ENCODE measurements at places on chromosomes 16 and 17. TPM values are rescaled to one million over a fixed set of nuclear protein-coding genes. Genes with fewer than 3 reads are reported as not detected.
A peak's percentile ranks its signal among the peaks of the same experiment; 100 is the strongest.

- peak; percentile 14 for DNase-seq
Measured at GRCh38 chr17:34443619-34444469, 80.8 kb upstream of the CCL1 start.

DNA sequence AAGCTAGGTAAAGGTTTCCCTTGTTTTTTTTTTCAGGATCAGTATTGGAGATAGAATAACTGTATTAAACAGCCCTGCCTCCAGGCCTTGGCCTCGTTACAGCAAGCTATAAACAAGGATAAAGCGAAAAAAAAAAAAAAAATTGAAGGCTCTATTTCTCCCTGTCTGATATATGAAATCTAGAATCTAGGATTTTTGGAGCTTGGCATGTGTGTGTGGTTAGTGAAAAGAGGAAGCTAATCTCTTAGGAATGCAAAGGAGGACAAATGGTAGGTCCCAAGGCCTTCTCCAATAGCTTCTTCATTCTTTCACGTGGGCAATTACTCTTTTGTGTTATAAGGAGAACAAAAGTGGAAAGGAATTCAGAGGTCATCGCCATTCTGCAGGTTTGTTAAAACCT lies 470.3 kb downstream of the TMEM114 start:
- no peak for DNase-seq

GRCh38 chr16:88558457-88559442 lies 11.5 kb upstream of the ZC3H18 start:
- peak; percentile 42 for DNase-seq

GRCh38 chr16:8886593-8887430 lies 4.7 kb downstream of the LITAFD start:
- DNase-seq: no peak

DNA sequence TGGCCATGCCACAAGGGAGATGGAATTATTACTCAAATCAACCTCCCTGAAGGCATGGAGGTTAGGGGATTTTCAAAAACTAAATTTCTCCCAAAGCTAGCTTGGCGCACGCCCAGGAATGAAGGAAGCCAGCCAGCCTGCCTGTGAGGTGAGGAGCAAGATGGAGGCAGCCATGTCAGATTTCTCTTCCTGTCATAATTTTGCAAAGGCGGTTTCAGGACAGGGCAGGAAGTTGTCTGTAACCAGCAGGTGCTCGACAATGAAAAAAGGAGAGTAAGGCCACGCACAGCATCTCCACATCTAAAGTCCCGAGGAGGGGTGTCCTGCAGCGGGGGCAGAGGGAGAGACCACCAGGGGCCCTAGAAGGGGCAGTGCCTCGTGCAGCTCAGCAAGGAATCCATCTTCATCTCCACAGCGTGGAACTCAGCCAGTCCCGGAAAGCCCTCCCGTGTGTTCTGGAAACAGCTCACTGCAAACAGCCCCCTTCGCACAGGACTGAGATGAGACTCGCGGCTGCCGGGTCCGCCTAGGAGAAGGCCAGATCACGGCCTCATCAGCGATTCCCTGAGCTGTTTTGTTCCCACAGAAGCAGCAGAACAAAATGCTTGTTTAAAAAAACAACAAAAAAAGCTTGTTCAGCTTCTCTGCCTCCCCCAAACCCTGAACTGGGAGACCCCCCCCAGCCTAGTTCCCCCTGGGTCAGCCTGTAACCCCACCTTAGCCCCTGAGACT lies 47.8 kb downstream of the SLC7A5 start:
- no peak for DNase-seq

GRCh38 chr17:28548417-28549130 lies 3.9 kb downstream of the UNC119 start:
- DNase-seq: no peak

GRCh38 chr16:7597677-7598076 lies 265.0 kb downstream of the RBFOX1 start:
- no peak for DNase-seq

GRCh38 chr16:23852794-23853562 lies 17.2 kb downstream of the PRKCB start:
- peak; percentile 40 for DNase-seq

DNA sequence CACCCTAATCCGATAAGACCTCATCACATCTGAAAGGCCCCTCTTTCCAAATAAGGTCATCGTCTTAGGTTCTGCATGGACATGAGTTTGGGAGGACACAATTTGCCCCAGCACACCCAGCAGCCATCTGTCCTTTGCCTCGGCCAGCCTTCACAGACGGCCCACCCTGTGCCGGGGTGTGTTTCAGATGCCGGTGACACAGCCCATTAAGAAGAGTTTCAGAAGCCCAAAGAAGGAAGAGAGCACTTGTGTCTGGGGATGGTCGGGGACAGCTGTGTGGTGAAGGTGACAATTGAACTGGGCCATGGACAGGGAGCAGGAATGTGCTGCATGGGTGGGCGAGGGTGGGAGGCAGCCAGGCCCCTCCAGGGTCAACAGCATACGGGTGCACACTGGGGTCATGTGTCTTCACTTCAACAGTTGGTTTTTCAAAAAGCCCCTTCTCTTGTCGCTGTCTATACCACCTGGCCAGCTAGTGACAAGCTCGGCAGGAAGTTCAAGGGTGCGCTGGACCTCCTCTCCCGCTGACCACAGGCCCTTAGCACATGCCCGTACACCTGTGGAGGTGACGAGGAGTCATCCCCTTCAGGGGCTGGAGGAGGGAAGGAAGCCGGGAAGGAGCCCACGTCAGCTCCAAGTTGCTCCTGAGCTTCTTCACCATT lies 183.1 kb downstream of the C16orf95 start:
- no peak for DNase-seq

DNA sequence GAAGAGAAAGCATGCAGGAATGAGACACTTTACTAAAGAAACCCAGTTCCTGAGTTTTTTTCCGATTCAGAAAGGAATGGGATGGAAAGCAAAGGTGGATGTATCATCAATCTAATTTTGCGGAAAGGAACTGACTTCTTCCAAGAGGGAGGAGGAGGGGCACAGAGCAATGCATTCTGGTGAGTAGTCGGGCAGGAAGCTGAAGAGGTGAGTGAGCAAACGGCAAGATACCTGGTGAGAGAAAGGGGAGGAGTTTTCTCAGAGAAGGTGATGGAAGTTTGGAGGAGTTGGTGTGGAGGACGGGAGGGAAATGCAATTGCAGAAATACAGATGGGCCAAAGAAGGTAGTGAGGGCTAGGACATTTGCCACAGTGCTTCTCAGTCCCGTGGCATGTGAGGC lies 713.2 kb downstream of the KCNJ2 start:
- DNase-seq: no peak

DNA sequence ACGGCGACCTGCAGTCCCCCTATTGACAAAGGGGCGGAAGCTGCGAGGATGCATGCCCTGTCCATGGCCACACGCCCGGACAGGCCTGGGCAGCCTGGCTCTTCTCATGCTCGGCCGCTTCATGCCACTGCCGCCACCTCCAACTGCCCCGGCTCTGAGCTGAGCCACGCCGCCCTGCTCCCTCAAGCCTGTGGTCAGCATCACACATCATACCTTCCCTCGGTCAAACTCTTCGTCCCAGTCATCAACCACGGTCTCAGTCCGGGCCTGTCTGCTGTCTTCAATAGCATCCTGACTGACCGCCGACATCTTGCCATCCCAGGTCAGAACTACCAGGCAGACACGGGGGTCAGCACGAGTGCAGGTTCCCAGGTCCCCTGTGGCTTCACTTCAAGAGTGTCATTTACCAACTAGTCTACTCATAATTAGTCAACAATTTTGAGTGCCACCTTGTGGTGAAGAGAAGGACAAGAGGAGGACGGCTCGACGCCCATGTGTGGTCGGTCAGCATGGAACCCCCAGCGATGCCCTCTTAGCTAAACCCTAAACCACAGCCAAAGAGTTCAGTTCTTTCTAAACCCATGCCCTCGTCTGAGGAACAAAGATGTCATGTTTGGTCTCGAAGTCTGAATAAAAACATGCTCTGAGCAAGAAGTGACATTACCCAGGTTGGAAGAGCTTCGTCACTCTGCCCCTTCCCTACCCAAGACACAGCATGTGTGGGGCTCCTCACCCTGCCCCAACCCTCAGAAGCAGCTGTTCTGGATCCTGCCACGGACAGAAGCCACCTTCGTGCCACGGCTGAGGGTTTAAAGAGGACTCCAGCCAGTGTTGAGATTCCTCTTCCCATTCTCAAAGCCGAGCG lies 16.9 kb upstream of the CYTH1 start:
- peak; percentile 33 for DNase-seq

DNA sequence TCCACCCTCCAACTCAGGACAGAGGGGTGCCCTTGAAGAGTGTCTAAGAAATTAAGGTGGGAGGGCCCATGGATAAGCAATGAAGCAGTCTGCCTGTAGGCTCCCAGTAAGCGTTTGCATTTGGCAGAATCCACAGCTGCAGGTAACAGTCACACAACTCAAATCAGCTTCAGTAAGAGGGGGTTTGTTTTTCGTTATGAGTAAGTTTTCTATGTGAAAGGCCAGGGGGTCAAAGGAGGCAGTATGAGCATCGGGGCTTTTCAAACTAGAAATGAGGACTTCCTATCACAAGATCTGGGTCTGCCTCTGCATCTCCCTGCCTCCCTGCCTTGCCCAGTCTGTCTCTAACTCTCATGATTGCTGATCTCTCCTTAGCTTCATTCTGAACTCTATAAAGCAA lies 128.1 kb upstream of the CCL2 start:
- no peak for DNase-seq

DNA sequence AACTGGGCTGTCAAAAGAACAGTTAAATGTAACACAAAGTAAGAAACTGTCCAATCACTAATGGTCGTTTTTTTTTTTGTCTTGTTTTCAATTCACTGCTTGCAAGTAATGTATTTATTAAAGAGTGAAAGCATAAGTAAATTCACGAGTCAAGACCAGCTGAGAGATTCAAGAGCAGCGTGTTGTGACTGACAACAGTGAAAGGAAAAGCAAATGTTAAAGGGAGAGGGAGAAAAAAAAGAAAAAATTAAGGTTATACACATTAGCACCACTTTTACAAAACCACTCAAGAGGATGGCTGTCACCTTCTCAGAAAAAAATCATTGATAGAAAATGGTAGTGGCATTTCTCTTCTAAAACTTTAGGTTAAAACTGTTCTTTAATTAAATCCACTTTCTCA lies 36.1 kb downstream of the GPATCH8 start:
- DNase-seq: no peak

DNA sequence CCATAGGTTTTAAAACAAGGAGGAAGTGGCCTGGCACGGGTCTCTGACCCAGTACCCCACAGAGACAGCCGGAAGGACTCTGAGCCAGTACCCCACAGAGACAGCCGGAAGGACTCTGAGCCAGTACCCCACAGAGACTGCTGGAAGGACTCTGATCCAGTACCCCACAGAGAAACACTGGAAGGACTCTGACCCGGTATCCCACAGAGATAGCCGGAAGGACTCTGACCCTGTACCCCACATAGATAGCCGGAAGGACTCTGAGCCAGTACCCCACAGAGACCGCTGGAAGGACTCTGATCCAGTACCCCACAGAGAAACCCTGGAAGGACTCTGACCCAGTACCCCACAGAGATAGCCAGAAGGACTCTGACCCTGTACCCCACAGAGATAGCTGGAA lies 49.0 kb downstream of the TRARG1 start:
- DNase-seq: no peak

- no peak for DNase-seq
Measured at GRCh38 chr16:88768071-88768783, 16.8 kb downstream of the PIEZO1 start.

GRCh38 chr16:66198641-66199040 lies 167.8 kb upstream of the CDH5 start:
- DNase-seq: no peak

DNA sequence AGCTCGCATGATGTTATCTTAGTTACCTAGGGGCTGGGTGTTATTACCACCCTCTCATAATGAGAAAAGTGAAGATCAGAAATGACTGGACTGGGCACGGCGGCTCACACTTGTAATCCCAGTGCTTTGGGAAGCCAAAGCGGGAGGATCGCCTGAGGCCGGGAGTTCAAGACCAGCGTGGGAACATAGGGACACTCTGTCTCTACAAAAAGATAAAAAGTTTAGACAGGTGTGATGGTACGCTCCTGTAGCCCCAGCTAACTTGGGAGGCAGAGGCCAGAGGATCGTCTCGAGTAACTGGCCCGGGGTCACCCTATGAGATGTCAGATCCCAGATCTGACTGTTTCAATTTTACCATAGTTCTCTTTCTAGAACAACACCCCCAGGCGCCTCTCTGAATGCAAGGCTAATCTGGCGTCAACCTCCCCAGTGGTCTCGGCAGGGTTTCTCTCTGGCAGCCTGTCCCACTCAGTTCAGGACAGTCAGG lies 1.9 kb upstream of the CCDC102A start:
- peak; percentile 66 for DNase-seq

GRCh38 chr16:85210423-85211169 lies 98.3 kb upstream of the CIBAR2 start:
- no peak for DNase-seq

DNA sequence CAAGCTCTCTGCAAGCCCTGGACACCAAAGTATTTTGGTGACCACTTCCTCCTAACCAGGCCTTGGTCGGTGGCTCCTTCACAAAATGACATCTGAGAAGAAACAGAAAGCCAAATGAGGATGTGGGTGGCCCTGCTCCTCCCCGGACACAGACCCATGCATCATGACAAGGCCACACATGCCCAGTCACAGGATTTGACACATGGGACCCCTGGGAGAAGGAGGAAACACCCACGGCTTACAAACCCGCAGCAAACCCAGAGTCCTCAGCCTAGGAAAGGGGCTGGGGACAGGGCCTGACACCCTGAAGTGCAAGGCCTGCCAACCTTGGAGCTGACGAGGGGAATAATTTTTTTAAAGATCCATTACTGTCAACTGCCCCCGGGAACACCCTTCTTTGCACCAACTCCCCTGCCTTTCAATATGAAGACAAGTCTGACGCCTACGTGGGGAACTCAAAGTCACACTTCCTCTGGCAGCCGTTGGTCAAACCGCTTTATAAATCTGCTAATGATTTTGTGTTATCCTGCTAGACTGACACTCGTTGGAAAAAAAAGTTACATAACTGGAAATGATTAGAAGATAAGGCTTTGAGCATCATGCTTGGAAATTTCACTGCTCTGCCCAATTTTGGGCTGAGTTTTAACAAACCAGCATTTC lies 41.3 kb downstream of the GAS7 start:
- DNase-seq: peak; percentile 43

DNA sequence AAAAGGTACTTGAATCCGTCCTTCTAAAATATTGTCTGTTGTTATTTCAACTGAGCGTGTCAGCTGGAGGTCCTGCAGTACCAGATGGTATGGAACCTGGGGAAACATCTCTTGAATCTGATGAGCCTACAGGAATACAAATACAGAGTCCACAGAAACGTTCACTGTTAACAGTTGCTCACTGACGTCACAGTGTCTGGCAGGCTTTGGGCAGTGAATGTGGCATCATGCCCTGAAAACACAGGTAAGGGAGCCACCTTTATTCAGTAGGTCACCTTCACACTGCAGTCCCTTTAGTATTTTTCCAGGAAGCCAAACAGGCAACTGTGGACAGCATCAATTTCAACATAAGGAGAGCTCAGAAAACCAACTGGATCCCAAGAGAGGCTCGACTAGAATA lies 56.1 kb downstream of the AMFR start:
- DNase-seq: no peak

The STX1B gene
- total RNA-seq: 1.1 TPM

The GOSR1 gene
- total RNA-seq: 37.1 TPM

The CCL7 gene
- total RNA-seq: not detected

The SBK1 gene
- 35.9 TPM for total RNA-seq

The EVPL gene
- total RNA-seq: 0.34 TPM

The CCDC43 gene
- total RNA-seq: 34.5 TPM

The EFNB3 gene
- not detected for total RNA-seq

The SLC22A31 gene
- 0.20 TPM for total RNA-seq

The HS3ST4 gene
- total RNA-seq: not detected

The APOBR gene
- total RNA-seq: 5.5 TPM

The TMEM107 gene
- 35.9 TPM for total RNA-seq

The ZNF23 gene
- 11.1 TPM for total RNA-seq

The CD68 gene
- 11.4 TPM for total RNA-seq

The MAF gene
- 18.6 TPM for total RNA-seq

The MYH1 gene
- total RNA-seq: not detected

The SULT1A2 gene
- 0.81 TPM for total RNA-seq

The ARHGAP44 gene
- 0.50 TPM for total RNA-seq

Data from activated CD8-positive, alpha-beta T cell treated with anti-CD3 and anti-CD28 coated beads for 36 hours (primary cell).